GDM1 (cell line): ENCODE measurements at places on chromosomes 12 and 14.
A peak's percentile ranks its signal among the peaks of the same experiment; 100 is the strongest.

DNA sequence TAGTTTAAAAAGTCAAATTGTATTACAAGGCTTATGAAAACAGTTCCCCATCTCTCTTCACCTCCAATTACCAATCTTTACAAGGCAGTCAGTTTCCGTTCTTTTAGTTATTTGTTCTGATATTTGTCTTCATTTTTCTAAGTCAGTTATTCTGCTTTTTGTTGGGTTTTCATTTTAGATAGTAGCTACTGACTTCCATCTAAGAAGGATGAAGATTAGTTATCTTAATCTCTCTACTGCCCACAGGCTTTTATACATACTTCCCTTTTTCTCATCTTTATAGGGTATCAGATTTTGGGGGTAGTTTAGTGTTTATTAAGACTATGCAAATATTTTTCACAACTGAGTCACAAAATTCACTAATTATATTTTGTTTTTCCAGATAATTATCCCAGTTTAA lies 38.4 kb downstream of the FRS2 start:
- DNase-seq = no peak

DNA sequence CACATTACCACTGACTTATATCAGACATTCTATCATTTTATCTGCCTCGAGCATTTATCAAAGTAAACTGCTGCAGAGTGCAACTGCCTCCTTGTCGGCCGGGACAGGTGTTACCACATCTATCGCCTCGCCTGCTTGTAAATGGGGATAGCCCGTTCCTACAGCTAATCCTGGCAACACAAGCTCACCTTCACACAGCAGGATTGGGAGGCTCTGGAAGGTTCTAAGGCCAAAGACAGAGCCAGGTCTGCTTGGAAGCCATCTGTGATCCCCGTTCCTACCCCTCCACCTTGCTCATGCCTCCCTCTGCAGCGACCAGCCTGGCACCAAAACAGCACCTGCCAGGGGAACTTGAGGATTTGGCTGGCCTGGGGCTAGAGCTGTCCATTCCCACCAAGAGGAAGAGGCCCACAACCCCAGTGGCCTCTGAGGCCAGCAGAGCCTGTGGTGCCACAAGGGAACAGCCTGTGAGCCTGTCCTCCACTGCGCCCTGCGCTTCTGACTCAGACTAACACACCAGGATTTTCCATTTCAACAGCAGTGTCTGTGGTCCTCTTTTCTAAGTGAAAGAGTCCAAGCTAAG lies 114.8 kb upstream of the DIO3 start:
- DNase-seq = no peak

GRCh38 chr14:50610465-50610864 lies 50.5 kb downstream of the ATL1 start:
- DNase-seq = no peak

GRCh38 chr12:12147111-12147510 lies 76.4 kb downstream of the BCL2L14 start:
- DNase-seq = no peak

GRCh38 chr14:90985601-90986242 lies 74.7 kb downstream of the RPS6KA5 start:
- no peak for DNase-seq

GRCh38 chr14:100109594-100109955 lies 44.4 kb downstream of the EVL start:
- no peak for DNase-seq

- DNase-seq = no peak
Measured at GRCh38 chr12:124505001-124505818, 62.2 kb downstream of the NCOR2 start.

- no peak for DNase-seq
Measured at GRCh38 chr12:19177754-19178153, 48.2 kb downstream of the PLEKHA5 start.

- no peak for DNase-seq
Measured at GRCh38 chr14:75906228-75906627, 75.6 kb downstream of the TGFB3 start.

DNA sequence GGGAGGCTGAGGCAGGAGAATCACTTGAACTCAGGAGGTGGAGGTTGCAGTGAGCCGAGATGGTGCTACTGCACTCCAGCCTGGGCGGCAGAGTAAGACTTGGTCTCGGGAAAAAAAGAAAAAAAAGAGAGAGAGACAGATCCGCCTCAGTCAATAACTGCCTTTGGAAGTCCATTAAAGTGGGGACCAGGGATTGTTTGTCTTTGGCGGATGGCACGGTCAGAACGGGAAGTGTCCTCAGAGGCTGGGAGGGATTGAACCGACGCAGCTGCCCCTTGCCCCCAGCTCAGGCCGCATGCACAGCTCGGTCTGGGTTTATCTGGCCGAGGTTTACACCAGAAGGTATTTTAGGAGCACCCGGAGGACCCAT lies 54.4 kb downstream of the TESC start:
- no peak for DNase-seq

- DNase-seq = peak; percentile 79
Measured at GRCh38 chr12:563250-563781, 99.9 kb downstream of the NINJ2 start.

DNA sequence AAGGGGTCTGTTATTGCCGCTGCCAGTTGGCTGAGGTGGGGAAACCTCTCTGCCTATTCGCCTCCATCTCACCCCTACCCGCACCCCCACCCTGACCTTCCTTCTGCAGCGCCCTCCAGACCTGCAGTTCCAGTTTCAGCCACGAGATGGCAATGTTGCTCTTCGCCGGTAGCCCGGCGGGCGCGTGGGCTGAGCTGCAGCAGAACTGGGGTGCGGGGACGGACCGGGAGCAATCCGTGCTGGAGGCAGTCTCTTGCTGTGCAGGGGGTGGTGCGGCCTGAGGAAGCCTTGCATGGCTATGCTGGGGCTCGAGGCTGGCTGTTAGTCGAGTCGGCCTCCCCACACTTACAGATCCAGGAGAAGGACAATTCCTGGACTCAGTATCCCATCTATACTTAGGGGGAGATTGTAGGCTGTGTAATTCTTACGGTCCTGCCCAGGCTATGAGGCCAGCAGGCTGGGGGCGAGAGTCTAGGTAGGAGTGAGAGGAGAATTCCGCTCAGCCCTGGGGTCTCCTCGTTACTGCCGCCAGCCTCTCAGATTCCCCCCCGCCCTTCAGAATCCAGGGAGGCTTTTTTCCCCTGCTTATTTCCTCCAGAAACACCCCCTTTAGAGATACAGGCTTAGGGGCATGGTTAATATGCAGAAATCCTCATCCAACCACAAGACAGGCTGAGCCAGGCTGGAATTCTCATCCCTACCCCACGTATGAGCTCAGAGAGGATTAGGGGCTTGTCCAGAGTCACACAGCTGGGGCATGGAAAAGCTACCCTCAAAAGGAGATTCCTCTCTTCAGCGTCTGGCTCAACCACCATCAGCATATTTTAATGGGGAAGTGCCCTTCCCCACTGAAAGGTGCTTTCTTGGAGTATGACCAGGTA lies 118.2 kb downstream of the AACS start:
- peak; percentile 46 for DNase-seq

- DNase-seq = no peak
Measured at GRCh38 chr14:99595034-99595433, 9.0 kb downstream of the CCDC85C start.

DNA sequence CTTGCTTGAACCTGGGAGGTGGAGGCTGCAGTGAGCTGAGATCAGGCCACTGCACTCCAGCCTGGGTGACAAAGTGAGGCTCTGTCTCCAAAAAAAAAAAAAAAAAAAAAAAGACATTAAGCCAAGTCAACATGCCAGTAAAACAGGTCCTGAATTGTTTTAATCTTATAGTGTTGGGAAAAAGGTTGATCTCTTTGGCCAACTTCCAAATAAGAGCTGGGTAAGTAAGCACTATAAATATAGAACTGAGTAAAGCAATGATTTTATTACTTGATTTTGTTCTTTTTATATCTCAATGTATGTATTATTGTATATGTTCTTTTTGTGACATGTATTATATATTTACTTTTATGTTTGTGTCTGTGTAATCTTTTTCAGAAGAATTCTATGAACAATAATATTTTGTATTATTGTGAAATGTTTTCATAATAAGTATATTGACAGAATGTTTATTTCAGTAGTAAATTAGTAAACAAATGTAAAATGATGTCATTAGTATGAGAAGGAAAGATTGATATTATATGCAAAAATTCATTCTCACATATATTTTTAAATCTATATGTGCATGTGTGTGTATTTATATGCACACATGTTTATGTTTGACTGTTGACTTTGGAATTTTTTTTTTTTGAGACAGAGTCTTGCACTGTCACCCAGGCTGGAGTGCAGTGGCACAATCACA lies 9.6 kb upstream of the AKAP6 start:
- no peak for DNase-seq

DNA sequence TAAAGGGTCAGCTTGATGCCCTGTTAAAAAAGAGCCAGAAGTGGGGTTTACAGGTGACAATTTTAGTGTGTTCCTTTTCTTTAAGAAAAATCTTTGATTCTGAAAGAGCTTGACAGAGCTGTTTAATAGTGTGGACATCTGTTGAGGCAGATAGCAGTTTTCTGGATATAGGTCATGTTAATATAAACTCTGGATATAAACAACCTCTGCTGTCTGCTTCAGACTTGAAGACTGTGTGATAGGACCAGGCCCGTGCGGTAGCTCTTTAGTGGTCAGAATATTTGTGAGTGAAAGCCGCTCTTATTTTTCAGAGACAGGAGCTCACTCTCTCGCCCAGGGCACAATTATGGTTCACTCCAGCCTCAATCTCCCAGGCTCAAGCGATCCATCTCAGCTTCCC lies 439.9 kb upstream of the RGS6 start:
- DNase-seq = no peak

DNA sequence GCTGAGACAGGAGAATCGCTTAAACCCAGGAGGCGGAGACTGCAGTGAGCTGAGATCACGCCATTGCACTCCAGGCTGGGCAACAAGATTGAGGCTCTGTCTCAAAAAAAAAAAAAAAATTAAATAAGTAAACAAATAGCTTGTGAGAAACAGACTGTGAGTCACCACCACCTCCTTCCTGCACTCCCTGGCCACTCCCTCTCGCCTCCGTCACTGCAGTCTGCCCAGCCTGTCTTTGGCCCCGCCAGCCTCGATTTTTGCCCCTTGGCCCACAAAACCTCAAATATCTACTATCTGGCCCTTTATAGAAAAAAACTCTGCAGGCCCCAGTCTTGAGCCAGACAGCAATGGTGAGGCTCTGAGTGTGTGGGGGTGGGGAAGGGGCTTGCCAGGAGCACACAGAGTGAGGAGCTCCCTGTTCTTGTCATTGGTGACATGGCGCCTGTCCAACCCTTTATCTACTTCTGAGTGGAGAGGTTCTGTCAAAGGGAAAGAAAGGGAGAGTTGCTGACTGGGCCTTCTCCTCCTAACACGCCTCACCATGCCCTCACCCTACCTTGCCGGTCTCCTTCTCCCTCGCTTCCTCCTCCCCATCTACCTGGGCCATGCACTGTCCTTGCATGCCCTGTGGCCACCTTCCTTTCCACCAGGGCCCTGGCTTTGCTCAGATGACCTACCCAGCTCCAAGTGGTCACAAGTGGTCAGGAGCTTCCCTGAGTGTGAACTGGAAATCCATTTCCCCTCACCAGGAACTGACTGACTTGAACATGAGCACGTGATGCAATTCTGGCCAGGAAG lies 22.1 kb downstream of the LGMN start:
- no peak for DNase-seq

GRCh38 chr12:106907846-106908245 lies 47.9 kb upstream of the TMEM263 start:
- no peak for DNase-seq

DNA sequence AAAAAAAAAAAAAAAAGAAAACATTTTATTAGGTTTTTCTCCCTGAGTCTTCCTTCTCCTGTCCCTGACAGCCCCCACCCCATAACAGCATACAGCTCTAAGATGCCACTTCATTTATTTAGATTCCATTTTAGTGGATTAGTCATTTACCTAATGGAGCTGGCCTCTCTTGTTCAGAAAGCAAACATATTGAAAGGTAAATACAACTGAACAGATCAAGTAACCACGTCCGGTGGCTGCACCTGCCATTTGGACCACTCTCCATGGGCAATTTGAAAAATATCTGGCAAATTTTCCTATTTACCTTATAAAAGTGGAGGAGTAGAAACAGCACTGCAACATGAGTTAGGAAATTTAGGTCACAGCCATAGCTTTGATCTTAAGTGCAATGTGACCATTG lies 254.6 kb downstream of the C12orf42 start:
- DNase-seq = no peak

DNA sequence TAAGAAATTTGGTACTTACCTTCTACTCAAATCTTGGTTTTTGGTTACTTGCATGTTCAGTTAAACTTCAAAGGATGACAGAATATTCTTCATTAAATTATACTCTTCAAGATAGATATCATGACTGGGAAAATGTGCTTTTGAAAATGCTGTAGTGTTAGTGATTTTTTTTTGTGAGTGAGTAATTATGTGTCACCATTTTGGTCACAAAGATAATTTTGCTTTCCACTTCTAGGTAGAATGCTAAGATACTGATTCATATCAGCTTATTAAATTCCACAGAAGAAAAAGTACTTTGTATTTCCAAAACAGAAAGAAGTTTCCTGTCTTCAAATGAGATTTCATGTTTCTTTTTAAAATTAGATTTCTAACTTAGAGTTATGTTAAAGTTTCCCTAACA lies 61.2 kb downstream of the ATXN7L3B start:
- DNase-seq = no peak

DNA sequence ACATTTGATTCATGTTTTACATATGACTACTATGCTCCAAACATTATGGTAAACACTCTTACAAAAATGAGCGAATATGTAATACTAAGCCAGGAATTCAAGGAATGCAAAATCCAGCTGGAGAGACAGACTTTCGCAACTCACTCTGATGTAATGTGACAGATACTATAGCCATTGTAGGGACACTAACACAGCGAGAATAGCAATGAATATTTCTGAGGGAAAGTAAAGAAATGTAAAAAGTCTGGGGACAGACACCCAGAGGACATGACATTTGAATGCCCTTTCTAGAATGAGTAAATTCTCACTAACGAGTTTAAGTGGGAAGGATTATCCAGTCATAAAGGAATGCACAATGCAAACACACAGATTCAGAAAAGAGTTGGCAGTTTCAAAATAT lies 121.9 kb downstream of the PIK3C2G start:
- no peak for DNase-seq

DNA sequence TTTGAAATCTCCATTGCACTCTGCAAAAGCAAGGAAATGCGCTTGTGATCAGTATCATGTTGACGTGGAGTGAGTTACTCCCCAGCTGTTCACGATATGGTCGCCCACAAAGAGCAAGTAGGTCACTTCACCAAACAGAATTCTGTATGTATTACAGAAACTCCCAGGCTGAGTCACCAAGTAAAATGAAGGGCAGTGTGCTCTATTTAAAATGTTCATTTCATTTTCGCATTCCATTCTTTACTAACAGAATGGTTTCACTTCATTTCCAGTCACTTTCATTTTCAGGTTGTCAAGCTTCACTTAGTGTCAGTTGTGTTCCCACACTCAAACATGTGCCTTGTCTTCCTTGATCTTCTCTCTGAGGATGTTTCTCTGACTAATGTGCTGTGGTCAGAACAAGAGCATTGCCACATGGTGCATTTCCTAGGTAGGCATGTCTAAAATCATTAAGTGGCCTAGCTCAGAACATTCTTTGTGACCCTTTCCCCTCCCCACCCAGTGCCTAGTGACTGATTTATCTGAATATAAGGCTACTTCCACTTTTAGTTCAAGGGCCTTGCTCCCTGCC lies 391.2 kb downstream of the RAD51B start:
- DNase-seq = peak; percentile 43
